Aorta (tissue), 5 donors: ENCODE measurements at places on chromosomes 3 and 15. TPM values are rescaled to one million over a fixed set of nuclear protein-coding genes. Genes with fewer than 3 reads are reported as not detected.

The PLD1 gene
- 19.1 TPM for polyA plus RNA-seq

The GUCA1C gene
- polyA plus RNA-seq, result not detected

The TM6SF1 gene
- 2.2 TPM for polyA plus RNA-seq

The WWTR1 gene
- 93.5 TPM for polyA plus RNA-seq

The SCAANT1 gene
- not detected for polyA plus RNA-seq

The ATP13A4 gene
- not detected for polyA plus RNA-seq

The PTX3 gene
- polyA plus RNA-seq, result 3.1 TPM

The GOLGA6A gene
- not detected for polyA plus RNA-seq

DNA sequence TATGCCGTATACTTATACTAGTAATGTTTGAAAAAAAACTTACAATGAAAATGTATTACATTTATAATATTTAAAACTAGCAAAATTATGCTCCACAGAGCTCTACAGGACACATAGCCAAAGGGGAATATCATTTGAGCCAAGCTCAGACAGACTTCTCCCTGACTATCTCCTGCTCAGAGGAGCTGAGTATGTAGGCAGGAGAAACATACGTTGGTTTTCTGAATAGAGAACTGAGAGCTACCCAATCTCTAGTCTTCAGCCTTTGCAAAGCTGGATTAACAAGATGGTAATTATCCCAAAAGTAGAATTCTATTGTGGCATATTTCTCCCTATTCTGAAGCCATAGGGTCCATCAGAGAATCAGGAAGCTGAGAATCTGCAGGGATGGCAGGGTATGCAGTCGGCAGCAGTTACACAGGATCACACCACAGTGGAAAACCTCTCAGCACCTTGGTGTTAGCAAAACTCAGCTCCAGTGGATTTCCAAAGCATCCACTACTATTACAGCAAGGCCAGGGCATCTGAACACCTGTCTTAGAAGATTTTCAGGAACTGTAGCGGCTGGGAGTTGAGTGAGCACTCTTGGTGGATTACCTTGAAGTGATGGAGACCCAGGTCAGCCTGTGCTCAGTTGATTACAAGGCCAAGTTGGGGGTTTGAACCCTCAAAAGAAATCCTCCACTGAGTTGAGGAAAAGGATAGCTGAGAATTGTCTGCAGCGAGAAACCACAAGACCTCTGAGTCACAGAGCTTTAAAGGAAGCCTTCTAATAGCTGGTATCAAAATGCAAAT, 30.1 kb downstream of the GPR15 start:
- DNase-seq, result no peak

GRCh38 chr15:68055224-68055705, 1.1 kb downstream of the PIAS1 start:
- no peak for DNase-seq

DNA sequence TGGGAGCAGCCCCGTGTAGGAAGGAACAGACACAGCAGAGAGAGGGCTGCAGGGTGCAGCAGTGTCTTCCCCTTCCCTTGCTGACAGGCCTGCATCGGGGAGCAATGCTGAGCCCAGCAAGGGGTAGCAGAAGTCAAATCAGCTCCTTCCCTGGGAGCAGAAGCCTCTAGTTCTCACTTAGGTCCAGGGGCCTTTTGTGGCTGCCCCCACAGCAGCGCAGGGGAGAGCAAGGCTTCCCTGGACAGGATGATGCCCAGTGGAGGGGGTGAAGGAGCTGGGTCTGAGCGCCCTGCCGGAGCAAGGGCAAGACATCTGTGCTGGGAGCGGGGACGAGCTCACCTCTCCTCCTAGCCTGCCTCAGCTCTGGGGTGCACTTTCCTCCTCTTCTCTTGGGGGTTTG, 827 bp downstream of the PLCB2 start:
- peak; percentile 59 for DNase-seq

DNA sequence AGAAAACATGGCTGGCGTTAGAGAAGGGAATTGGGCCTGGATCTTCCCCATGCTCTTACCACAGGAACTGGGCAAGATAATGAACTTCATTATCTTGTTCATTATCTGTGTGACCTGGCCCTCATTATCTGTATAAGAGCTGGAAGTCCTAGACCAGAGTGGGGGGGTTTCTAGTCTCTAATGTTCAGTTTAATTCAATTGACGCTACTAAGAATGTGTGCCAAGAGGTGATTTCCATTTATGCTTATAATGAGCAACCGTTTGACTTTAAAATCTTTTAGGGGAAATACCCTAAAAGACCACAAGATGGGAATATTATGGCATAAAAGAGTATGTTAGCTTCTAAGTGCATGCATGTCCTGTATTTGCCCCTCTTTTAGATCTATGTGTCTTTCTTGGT, 59.1 kb upstream of the CSTA start:
- DNase-seq, result no peak

GRCh38 chr3:126751611-126752302, 47.7 kb downstream of the CHCHD6 start:
- no peak for DNase-seq

DNA sequence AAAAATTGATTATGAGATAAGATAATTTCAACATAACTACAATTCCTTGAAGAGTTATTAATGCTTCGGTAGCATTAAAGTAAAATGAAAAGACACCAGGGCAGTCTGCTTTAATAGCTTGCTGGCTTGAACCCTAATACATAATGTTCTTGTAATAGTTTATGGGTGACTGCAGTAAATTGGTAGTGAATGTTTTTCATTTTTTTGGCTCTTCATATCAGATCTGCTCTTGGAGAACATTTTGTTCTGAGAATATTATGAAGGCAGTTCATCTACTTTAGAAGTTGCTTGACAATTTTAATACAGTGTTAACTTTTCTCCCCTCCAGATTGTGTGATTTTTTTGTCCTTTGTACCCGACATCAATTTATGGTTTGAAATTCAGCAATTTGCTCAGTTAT, 128.4 kb downstream of the ZBTB20 start:
- no peak for DNase-seq

GRCh38 chr3:146142757-146143156, 18.2 kb downstream of the PLOD2 start:
- DNase-seq, result no peak

DNA sequence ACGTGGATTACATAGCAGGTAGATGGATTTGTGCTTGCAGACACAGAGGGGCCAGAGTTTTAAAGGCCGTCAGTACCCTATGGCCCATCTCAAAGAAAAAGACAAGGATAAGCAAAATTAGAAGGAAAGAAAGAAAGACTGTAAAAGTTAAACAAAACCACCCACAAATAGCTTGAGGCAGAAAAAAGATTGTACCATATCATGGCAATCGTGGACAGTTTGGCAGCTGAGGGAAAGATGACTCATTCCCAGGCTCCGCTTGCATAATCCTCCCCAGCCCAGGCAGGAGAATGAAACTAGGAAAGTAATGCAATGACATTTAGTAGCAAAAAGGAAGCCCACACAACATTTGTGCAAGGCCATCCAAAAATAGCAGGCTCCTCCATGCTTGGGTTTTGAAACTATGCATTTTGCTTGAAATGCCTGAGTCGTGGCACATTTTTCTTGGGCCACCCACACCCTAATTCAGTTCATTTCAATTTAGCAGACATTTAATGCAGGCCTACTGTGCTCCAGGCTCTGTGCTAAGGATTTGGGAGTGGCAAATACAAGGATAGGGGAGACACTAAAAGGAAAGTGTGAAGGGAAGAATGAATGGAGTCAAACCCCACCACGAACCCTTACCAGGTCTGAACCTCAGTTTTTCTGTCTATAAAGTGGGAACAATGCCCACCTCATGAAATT, 40.9 kb upstream of the SMAD3 start:
- peak; percentile 89 for DNase-seq

- DNase-seq, result no peak
Observed at GRCh38 chr3:183777016-183777618, 48.3 kb downstream of the MAP6D1 start.

GRCh38 chr3:194870394-194871110, 184.9 kb downstream of the FAM43A start:
- peak; percentile 35 for DNase-seq

- DNase-seq, result no peak
Observed at GRCh38 chr15:77644543-77645247, 12.0 kb upstream of the LINGO1 start.

DNA sequence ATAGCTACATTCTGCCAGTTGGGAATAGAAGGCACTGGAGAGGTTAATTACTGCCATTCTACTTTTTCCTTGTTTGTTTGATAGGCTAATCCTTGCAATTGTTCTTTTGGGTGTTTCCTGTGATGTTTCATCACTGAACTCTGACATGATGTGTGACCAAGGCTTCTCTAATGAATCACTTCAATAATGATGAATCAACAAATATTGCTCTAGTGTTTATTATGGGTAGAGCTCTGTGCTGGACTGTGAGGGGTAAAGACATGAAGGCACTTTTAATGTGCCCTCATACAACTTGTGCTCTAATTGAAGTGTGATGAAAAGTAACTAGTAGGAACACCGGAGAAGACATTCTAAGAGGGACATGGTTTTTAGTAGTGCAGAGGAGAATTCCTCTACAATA, 233.6 kb downstream of the WDR72 start:
- no peak for DNase-seq

DNA sequence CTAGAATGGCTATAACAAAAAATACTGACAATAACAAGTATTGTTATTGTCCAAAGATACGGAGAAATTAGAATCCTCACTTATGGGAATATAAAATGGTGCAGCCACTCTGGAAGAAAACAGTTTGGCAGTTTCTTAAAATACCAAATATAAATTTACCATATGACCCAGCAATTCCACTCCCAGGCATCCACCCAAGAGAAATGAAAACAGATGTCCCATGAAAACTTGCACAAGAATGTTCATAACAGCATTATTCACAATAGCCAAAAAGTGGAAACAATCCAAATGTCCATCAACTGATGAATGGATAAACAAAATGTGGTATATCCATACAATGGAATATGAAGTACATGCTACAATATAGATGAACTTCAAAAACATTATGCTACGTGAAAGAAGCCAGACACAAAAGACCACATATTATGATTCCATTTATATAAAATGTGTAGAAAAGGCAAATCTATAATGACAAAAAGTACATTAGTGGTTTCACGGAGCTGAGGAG, 9.4 kb downstream of the AAGAB start:
- DNase-seq, result no peak

DNA sequence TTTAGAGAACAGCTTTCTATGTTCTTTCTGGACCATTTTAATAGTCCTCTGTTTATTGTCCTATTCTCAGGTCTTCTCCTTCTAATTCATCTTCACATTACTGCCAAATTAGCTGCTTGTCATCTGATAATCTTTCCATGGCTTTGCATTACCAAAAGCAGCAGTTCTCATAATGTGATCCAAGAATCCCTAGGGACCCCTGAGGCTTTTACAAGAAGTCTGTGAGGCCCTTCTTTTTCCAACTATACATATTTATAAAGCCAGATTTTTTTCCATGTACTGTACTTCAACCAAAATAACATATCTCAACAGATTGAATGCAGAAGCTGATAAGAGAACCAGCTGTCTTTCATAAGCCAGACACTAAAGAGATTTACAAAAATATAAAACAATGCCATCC, 162.5 kb upstream of the BFSP2 start:
- no peak for DNase-seq

GRCh38 chr3:19901337-19901736, 32.7 kb downstream of the EFHB start:
- DNase-seq, result no peak

DNA sequence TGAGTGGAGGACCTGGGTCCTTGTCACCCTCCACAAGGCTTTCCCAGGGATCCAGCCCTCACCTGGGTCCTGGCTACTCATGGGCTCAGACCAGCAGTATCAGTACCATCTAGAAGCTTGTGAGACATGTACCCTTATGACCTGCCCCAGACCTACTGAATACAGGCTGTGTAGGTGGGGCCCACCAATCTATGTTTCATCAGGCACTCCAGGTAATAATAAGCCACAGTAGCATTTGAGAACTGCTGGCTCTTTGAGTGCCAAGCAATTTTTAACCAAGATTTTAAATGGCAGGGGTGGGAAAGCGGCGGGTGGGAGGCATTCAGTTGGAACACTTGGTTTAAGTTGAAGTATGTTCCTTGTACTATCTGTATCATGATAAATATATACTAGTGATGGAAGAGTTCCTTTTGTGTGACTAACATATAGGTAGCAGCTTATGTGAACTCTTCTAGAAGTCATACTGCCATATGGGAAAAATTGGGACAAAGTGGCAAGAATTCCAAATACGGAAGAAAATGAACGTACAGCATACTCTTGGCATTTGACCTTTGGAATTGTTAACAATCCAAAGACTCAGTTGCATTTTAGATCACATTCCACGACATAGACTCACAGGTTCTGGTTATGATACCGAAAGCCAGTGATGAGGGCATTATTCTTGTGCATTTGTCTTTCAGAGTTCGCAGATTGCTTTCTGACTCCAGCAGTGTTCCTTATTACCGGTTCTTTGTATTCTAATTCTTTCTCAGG, 190.4 kb downstream of the GHSR start:
- no peak for DNase-seq

DNA sequence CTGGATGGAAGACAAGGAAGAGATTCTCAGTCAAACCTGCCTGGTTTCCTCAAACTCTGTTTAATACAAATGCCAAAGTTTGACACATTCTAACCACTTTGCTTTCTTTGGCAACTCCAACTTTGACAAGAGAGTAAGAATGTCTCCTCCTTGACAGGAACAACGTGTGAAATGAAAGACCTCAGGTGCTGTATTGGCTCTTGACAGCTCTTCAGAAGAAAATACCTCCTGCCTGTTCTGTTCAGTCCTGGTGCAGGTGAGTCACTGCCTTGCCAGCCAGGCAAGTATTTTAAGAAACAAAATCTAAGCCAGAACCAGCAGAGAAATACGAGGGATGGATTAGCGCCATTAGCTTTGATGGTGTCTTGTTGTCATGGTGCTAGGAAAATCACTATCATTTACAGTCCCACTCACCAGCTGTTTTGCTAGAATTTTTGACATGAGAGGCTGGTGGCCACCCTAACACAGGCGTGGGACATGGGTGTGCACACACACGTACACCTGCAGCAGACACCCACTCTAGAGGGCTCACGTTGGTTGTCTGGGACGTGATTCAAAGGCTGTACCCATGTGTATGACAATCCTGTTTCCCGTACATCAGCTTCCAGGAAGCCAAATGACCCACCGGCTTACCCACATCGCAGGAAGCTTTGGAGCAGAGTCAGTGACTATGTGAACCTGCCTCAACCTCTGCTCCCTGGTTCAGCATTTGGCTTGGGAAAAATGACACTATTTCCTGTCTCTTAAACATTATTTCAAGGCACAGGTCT, 60.4 kb downstream of the CCNL1 start:
- DNase-seq, result no peak

GRCh38 chr3:135007607-135008006, 212.5 kb downstream of the EPHB1 start:
- no peak for DNase-seq

DNA sequence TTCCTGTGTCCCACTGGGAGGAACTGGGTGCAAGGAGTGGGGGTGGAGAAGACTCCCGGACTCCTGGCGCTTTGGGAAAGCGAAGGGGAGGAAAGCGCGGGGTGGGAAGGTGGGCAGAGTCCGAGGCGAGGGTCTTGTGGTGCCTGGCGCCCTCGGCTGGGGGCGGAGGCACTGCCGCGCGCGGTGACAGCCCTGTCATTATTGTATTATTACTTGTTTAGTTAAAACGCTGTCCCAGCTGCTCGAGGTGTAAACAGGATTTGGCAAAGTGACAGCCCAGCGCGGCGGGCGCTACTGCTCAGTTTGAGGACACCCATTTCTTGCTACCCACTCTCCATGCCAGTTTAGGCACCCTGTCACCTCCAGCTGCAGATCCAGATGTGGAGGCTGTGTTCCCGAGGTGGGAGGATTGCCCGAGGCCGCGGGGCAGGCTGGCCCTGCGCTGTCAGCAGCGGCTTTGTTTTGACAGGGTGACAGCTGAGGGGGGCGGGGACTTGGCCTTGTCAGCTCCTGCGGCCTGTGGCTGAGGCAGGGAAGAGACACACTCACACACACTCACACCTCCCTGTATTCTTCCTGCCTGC, 1.0 kb downstream of the KAT2B start:
- DNase-seq, result peak; percentile 95
